Temporal lobe (tissue), 4 donors: ENCODE measurements at places on chromosomes 12 and 14. TPM values are rescaled to one million over a fixed set of nuclear protein-coding genes. Genes with fewer than 3 reads are reported as not detected.

The IRF9 gene
- total RNA-seq: 10.8 TPM

The SLC25A29 gene
- total RNA-seq: 42.8 TPM

The CLEC1A gene
- total RNA-seq: 0.98 TPM

The FSCB gene
- total RNA-seq: not detected

The MGP gene
- 12.0 TPM for total RNA-seq

The LTB4R gene
- 1.2 TPM for total RNA-seq

The IL26 gene
- total RNA-seq: not detected

The CCDC38 gene
- total RNA-seq: not detected

The LALBA gene
- not detected for total RNA-seq

The TAS2R9 gene
- 0.25 TPM for total RNA-seq

The KLC1 gene
- 412 TPM for total RNA-seq

The TEDC1 gene
- total RNA-seq: 3.0 TPM

The USP15 gene
- 89.5 TPM for total RNA-seq

The TAS2R14 gene
- total RNA-seq: 9.8 TPM

The RESF1 gene
- total RNA-seq: 64.2 TPM

The TMEM229B gene
- total RNA-seq: 22.6 TPM

The RERG gene
- 2.2 TPM for total RNA-seq

The PLEK2 gene
- total RNA-seq: not detected

The CMA1 gene
- total RNA-seq: not detected

The LTB4R2 gene
- 1.2 TPM for total RNA-seq

The KRT3 gene
- not detected for total RNA-seq

The C12orf56 gene
- total RNA-seq: 0.25 TPM

The MYF5 gene
- total RNA-seq: not detected

The MAX gene
- 34.2 TPM for total RNA-seq

The PKP2 gene
- total RNA-seq: 6.4 TPM

The TBX5 gene
- total RNA-seq: not detected

The DCN gene
- 46.7 TPM for total RNA-seq

The SERPINA1 gene
- total RNA-seq: 1.5 TPM

The PLEKHD1 gene
- total RNA-seq: 0.49 TPM

The PCED1B gene
- total RNA-seq: 0.25 TPM

The TIGAR gene
- total RNA-seq: 2.5 TPM

The LRCOL1 gene
- not detected for total RNA-seq

The CAPZA3 gene
- total RNA-seq: not detected

The TMEM19 gene
- 32.7 TPM for total RNA-seq

The SLC38A4 gene
- 0.74 TPM for total RNA-seq

The AICDA gene
- not detected for total RNA-seq

The VRTN gene
- total RNA-seq: not detected
